ENCODE measurements at places on chromosomes 16 and 17. TPM values are rescaled to one million over a fixed set of nuclear protein-coding genes. Genes with fewer than 3 reads are reported as not detected.
A peak's percentile ranks its signal among the peaks of the same experiment; 100 is the strongest.

GRCh38 chr16:87541872-87542234 lies 49.0 kb upstream of the ZCCHC14 start:
- no peak for DNase-seq

DNA sequence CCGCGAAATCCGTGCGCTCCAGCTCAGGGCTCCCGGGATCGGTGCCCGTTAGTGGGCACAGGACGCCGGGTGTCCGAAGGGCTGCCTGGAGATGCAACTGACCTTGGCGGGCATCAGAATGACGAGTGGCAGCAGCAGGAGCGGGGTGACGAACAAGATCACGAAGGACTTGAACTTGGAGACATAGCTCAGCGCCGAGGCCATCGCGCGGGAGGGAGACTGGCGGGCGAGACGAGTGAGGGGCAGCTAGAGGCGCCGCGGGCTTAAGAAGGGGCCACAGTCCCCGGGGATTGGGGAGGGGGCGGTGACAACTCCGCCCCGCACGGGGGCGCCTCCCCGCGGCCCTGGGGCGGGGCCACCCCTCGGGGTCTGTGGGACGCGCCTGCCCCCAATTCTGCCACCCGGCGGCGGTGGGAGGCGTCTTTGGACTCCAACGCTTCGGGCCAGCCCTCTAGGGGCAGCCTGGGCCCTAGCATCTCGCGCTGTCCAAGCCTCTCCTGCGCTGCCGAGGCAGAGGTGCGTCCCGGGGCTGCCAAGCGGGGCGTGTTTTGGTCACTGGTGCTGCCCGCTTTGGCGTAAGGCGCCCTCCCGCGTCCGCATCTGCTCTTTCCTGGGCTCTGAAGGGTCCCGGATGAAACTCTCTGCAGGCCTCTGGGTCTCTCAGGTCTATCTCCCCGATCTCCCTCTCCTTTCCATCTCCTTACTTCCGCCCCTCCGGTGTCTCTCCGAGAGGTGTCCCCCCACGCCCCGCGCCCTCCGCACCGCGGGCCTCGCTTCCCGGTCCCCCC lies at the start of gene SLC13A5:
Gene SLC13A5 (minus strand): TSS at position 240 of the 788 bp plus-strand sequence. CDS start 36 bp downstream, at position 204.
- peak; percentile 12 for DNase-seq

- DNase-seq = peak; percentile 24
These were observed 1.2 kb upstream of the TCAP start for GRCh38 chr17:39663688-39664580.

GRCh38 chr16:85541181-85541580 lies 71.9 kb upstream of the GSE1 start:
- DNase-seq = no peak

TBC1D3G gene
- total RNA-seq = not detected

ZFPM1 gene
- total RNA-seq = 0.65 TPM

PIK3R5 gene
- total RNA-seq = not detected

Data from lung microvascular endothelial cell (primary cell).